RCC 7860 (cell line): ENCODE measurements at places on chromosomes 1 and 21.

DNA sequence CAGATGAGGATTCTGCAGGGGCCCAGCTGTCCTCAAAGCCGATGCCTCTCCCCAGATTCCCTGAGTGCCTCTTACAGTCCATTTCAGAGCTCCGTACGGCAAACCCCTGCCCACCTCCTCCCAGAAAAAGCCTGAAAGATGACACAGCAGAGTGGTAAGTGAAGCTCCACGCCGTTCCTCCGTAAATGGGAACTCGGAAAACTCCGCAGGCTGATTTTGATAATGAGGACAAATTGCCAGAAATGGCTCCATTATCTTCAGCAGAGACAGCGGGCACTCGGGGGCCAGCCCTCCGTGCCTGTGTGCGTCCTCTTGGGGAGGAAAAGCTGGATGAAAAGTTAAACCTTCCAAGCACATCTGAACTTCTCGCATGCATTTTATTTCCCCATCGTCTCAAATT lies 81.1 kb downstream of the NPHP4 start:
- no peak for DNase-seq

DNA sequence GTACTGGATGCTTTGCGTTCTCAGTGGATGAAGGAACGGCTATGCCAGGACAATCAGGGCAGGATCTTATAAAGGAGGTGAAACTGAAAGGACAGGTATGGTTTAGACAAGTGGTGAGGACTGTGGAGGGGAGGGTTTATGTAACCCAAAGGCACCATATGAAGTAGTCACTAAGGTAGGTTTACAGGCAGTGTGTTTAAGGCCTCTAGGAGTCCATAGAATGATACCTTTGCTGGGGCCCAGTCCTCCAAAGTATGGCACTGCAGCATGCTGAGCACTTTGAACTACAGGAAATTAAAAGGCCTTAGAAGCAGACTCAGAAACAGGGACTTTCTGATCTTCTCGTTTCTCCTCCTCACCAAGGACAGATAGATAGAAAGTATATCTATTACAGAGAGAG lies 304.7 kb upstream of the USP25 start:
- DNase-seq = no peak

DNA sequence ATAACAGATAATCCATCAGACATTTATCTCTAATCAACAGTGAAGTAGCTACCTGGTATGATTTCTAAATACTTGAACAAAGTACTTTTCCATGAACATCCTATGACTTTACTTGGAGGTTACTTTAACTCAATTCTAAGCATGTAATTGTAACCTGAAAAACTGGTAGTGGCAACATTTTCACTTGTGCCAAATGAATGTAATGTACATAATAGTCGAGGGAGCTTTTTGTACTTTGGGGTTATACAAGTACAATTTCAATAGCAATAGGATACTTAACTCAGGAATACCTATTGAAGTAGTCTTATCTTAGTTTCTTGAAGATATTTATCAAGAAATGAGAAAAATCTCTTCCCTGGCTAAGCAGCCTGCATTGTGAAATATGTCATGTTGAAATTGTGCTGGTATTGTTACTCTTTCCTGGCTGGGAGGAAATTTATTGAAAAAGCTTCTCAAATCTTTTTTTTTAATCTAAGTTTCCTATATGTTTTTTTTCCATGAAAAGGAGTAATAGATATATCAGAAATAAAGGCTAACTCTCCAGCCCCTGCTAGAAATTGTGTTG lies 33.7 kb upstream of the CACYBP start:
- no peak for DNase-seq

- peak; percentile 71 for DNase-seq
Observed at GRCh38 chr1:98323388-98323787, 338.1 kb upstream of the SNX7 start.

DNA sequence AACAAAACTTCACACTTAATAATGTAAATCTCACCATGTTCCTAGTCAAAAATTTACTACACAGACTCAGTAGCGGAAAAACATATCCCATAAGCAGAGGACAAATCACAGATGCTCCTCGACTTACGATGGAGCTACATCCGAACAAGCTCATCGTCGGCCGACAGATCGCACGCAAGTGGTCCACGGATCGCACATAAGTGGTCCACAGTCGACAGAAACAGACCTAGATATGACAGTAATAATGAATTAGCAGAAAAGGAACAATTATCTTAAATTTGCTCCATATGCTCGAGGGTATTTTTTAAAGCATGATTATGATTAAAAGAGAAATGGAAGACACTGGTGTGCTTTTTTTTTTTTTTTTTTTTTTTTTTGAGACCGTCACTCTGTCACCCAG lies 36.3 kb downstream of the WDR4 start:
- no peak for DNase-seq

GRCh38 chr1:156491151-156491949 lies 9.2 kb downstream of the MEF2D start:
- DNase-seq = no peak

- peak; percentile 41 for DNase-seq
Observed at GRCh38 chr1:227234998-227235405, 83.3 kb downstream of the CDC42BPA start.

DNA sequence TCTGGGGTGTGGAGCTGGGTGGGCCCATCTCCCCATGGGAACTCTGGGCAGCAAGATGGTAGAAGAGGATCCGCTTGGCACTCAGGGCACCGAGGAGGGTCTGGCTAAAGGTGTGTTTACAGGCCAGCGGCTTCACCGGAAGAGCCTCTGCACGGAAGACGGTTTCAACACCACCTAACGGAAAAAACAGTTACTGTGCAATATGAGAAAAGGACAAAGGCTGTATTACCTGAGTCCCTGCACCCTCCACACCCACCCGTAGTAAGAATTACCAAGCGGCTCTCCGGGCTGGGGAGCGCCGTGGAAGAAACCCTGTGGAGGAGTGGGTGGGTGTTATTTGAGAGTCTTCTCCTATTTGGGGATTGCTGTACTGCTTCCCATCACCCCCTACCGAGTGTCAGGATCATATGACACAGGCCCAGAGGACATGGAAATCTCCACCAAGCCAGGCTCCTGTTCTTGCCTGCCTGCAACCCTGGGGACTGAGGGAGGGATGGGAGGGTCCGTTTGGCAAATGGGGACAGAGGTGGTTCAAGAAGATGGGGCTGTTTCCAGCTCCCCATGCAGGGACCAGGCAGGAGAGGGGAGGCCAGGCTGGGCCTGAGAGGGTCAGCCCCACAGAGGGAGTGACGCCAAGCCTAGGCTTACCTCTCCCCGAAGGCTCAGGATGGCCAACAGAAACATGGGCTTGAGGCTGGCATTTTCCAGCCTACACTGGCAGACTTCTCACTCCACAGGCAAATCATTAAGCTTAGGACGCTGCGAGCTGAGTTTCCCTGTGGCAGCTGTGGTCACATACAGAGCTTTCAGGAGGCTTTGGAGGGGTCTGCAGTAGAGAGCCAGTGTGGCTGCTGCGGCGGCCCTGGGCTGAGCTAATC lies 203.5 kb upstream of the TMEM51 start:
- no peak for DNase-seq

GRCh38 chr1:41174170-41174569 lies 67.9 kb downstream of the SCMH1 start:
- no peak for DNase-seq

- no peak for DNase-seq
Observed at GRCh38 chr1:203380420-203381150, 29.7 kb upstream of the FMOD start.

DNA sequence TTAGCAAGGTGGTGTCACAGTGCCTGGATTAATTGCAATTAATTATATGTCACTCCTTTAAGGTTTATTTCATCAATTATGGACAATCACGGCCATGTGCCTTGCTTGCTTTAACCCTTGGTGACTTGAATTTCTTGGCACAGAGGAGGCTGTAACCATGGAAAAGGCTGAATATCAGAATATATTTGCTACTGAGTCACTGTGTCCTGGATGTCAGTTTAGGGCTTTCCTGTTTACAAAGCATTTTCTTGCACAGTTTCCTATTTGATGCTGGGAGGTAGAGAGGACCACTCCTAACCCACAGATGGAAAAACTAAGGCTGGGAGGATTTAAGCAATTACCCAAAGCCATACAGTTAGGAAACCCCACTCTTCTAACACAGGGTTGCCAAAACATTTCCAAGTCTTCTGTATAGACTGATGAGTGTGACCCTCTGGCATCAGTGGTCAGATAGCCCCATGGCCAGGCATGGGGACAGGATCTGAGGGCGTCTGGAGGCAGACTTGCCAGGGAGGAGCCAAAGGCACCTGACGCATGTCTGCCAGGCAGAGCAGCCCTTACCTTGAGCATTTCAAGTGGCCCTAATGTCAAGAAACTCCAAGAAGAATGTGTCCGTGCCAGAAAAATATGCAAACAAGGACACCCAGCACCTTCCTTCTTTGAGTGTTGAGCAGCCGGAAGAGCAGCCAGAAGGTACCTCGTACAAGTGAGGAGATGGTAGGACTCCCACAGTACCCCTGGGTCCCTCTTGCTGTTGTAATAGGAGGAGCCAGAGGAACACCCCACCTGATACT lies 34.4 kb downstream of the KCNN3 start:
- DNase-seq = no peak

GRCh38 chr1:26724118-26724517 lies 28.3 kb downstream of the ARID1A start:
- DNase-seq = no peak

DNA sequence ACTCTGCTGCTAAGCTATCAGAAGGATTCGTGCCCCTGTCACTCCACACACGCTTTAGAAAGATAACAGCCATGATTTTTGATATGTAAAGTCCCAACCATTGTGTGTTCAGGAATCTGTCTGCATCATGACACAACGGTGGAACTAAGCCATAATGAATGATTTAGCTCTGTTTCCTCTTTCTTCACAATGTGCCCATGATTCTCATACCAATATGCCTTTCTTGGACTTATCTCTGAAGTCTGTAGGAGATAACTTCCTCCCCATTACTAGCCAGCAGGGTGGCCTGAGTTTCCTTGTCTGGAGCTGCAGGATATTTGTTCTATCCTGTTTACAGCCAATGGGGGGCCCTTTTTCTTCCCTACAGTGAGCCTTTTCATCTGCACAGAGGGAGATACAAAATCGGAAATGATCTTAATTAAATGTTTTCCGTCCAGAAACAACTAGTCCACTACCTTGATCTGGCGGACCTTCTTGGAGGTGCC lies 511.7 kb downstream of the USP25 start:
- DNase-seq = no peak

GRCh38 chr1:205313563-205314308 lies 7.8 kb downstream of the NUAK2 start:
- no peak for DNase-seq

GRCh38 chr1:114302821-114303220 lies 149.2 kb upstream of the SYT6 start:
- DNase-seq = no peak

GRCh38 chr1:183869664-183870063 lies 64.7 kb downstream of the RGL1 start:
- no peak for DNase-seq

GRCh38 chr1:216310776-216311175 lies 112.5 kb downstream of the USH2A start:
- peak; percentile 13 for DNase-seq

- DNase-seq = peak; percentile 24
Observed at GRCh38 chr1:243642936-243643335, 207.1 kb downstream of the AKT3 start.

GRCh38 chr1:167110586-167110985 lies 16.7 kb downstream of the STYXL2 start:
- peak; percentile 50 for DNase-seq

GRCh38 chr1:94022471-94023189 lies 98.3 kb downstream of the ABCA4 start:
- peak; percentile 58 for DNase-seq

- no peak for DNase-seq
Observed at GRCh38 chr1:204075139-204075521, 2.2 kb downstream of the SOX13 start.

DNA sequence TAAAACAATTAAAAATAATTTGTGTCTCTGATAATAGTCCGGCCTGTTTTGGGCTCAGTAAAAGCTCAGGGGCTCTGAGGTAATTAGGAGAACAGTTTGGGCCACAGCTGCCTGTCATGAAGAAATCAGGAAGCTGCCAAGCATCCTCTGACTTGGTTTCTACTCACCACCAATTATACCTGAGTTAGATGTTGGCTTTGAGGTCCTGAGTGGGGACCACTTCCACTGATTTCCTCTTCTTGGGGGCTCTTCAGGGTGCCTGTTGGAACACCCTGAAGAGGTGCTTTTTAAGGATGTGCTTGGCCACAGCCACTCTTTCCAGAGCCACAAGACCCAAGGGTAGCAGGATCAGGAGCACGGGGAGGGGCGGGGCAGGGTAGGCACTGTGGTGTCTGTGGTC lies 10.9 kb downstream of the SLC6A17 start:
- no peak for DNase-seq

DNA sequence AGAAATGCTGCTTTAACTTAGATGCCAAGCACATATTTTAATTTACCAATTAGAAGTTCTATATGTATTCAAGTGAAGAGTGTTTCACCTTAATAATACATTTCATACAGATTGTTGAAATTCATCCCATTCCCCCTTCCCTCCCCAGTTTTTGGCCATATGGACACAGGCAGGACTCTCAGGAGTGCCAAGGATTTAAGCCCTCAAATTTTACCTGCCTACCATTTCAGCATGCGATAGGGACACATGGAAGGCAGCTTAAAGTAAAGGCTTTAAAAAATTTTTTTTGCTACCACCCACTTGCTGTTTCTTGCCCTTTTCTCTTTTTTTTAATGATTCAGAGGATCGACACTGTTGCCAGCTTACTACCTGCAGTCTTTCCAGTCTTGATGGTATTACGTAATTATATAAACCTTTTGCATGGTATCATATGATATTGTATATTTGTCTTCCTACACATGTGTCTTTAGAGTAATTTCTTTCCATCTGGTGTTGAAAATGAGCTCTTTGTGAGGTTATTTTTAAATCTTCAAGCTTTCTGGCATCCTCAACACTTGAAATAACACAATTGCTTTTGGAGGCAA lies 7.0 kb downstream of the EPB41 start:
- no peak for DNase-seq

GRCh38 chr21:46128106-46128932 lies 27.1 kb downstream of the FTCD start:
- DNase-seq = no peak

- DNase-seq = no peak
Observed at GRCh38 chr21:44728716-44729115, 17.3 kb upstream of the TSPEAR start.

- DNase-seq = no peak
Observed at GRCh38 chr1:37148663-37149062, 114.3 kb upstream of the GRIK3 start.

DNA sequence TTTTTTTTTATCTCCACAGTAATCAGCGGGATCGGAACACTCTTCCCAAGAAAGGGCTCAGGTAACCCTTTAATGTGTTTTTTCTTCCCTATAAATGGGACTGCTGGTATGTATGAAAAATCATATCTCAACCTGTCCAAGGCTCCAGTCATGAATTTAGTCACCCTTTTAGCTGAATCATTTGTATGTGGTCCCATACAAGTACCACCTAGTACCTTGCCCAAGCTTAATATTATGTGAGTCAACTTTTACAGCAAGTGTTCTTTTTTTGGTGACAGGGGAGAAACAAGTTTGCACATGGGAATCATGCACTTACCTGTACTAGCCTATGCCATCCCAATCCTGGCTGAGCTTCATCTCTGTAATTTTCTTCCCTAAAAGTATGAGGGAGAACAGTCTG lies 43.7 kb upstream of the IPO9 start:
- DNase-seq = no peak

GRCh38 chr1:208115924-208116640 lies 128.1 kb downstream of the PLXNA2 start:
- no peak for DNase-seq

- DNase-seq = no peak
Observed at GRCh38 chr1:88645886-88646285, 38.2 kb upstream of the PKN2 start.

GRCh38 chr21:42553435-42553834 lies 39.8 kb downstream of the SLC37A1 start:
- no peak for DNase-seq

GRCh38 chr1:236168716-236169429 lies 26.5 kb downstream of the GPR137B start:
- peak; percentile 80 for DNase-seq
